Amygdala (tissue), 56 donors: ENCODE measurements at places on chromosomes 13 and 19.

- DNase-seq, result no peak
Measured at GRCh38 chr19:52703917-52704316, 30.9 kb downstream of the ZNF611 start.

GRCh38 chr19:45351401-45351952 is 10.9 kb downstream of the KLC3 start:
- no peak for DNase-seq

GRCh38 chr19:42092350-42092749 is 16.4 kb downstream of the ZNF574 start:
- no peak for DNase-seq

DNA sequence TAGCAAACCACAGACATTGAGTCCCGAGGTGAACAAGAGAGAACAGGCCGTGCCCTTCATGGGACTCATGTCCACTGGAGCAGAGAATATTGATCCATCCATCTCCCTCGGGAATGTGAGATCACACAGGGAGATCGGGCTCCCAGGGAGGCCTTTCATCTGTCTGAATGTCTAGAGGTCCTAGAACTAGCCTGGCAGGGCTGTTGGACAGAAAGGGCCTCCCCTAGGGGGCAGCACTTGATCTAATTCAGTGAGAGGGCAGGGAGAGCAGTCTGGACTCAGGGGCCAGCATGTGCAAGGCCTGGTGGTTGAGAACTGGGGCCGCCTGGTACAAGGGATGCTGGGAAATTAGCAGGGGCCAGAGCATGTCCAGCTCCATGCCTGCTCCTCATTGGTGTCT is 4.3 kb downstream of the RUVBL2 start:
- DNase-seq, result no peak

DNA sequence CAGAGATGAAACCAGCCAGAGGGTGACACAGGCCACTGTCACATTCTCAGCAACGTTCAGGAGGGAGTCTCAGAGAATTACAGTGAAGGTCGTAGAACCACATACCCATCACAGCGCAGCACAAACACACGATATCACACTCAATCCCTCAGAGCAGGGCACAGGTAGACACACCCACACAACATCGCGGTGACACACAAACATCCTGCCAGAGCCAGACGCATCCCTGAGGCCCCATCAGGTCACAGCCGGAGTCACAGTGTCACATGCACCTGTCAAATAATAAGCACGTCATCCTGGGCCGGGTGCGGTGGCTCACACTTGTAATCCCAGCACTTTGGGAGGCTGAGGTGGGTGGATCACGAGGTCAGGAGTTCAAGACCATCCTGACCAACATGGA is 17.5 kb downstream of the ELAVL3 start:
- no peak for DNase-seq

DNA sequence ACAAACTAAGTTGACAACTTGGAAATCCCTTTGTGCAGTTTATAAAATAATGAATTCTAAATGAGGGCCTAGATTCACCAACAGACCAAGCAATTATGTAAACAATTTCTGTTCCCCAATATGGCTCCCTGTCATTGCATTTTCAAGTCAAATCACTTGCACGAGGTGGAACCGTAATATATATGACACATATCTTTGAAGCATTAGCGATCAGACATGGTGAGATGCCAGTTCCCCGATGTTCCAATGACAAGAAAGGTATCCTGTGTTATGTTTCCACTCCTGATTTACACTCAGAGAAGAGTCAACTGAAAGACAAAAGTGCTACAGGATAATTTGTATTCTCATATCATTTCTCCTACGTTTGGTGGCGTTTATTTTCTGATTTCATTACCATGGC is 108.5 kb upstream of the TDRD3 start:
- no peak for DNase-seq

DNA sequence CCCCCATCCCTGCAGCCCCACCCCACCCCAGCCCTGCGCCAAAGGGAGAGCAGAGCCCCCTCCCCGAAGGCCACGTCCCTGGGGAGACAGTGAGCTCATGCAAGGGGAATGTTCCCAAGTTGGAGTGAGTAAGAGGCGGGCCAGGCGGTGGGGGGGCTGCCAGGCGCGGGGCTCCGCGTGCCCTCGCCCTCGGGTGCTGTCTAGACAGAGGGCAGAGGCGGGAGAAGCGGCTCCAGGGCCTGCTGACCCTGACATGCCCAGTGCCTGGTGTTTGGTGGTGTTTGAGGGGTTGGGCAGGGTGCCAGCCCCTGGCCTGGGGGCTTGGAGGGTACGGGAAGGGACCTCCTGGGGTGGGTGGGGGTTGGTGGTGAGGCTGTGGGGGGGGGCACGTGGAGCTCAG is 1.0 kb downstream of the FSTL3 start:
- no peak for DNase-seq

- DNase-seq, result no peak
Measured at GRCh38 chr13:112374271-112374670, 1.9 kb upstream of the SPACA7 start.

- no peak for DNase-seq
Measured at GRCh38 chr13:75271846-75272245, 210.1 kb downstream of the TBC1D4 start.

DNA sequence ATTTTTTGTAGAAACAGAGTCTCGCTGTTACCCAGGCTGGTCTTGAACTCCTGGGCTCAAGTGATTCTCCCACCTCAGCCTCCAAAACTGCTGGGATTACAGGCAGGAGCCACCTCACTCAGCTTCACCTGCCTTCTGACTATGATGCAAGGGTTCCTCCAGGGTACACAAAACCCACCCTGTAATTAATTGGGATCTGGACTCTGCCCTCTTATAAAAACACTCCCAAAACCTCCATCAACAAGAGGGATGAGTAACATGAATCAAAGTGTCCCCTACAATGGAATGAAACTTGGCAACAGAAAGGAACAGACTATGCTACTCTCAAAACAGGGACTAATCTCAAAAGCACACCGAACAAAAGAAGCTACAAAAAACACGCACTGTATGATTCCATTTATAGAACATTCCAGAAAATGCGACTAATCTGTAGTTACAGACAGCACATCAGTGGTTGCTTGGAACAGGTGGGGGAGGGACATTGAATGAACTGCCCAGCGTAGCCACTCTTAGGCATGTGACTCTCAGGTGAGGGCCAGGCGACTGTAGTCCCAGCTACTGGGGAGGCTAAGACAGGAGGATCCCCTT is 3.2 kb upstream of the PRR36 start:
- DNase-seq, result no peak

GRCh38 chr13:71028884-71029283 is 838.1 kb downstream of the DACH1 start:
- DNase-seq, result no peak

GRCh38 chr13:69331245-69331644 is 776.4 kb upstream of the ATXN8OS start:
- DNase-seq, result no peak

- DNase-seq, result no peak
Measured at GRCh38 chr13:30774214-30774730, 38.9 kb downstream of the ALOX5AP start.

DNA sequence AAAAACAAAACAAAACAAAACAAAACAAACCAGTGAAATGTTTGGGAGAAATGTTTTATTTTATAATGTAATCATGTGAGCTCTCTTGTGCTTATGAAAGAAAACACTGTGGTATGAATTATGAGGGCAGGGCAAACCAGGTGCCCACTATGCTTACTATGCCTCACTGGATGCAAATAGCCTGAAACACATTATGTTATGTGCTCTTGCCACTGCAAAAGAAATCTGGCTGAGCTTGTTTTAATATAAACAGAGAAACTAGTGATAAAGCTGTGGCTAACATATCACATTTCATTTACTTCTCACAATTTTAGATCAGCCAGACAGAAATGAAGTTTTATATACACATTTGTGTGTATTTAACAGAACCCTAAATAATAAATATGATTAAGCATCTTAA is 8.7 kb upstream of the NBEA start:
- no peak for DNase-seq

GRCh38 chr19:5369962-5370367 is 29.4 kb upstream of the PTPRS start:
- DNase-seq, result no peak

- no peak for DNase-seq
Measured at GRCh38 chr19:50258918-50259372, 55.5 kb downstream of the MYH14 start.

GRCh38 chr13:33908116-33908515 is 90.2 kb downstream of the RFC3 start:
- no peak for DNase-seq

- DNase-seq, result no peak
Measured at GRCh38 chr19:45471931-45472562, 4.3 kb downstream of the FOSB start.

- no peak for DNase-seq
Measured at GRCh38 chr19:4370418-4371041, 27.2 kb downstream of the MPND start.

- DNase-seq, result no peak
Measured at GRCh38 chr13:100892981-100893380, 218.4 kb upstream of the TMTC4 start.

- no peak for DNase-seq
Measured at GRCh38 chr19:16435999-16436650, 35.6 kb downstream of the EPS15L1 start.

DNA sequence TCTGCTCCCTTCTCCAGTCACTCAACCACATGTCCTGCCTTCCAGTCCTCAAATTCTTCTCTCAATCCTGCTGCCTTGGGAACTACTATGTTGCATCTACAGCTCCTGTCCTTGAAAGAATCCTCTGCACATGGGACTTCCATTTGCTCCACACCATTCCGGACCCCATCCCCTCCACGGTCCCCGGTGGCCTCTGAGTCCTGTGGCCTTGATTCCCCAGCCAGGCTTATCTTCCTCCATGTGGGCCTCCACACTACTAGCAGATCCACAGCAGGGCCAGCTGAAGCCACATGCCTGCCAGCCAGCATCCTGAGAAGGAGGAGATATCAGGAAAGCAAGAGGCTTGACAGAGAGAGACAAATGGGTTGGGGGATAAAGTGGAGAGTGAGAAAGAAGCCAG is 1323.8 kb downstream of the UQCRFS1 start:
- no peak for DNase-seq

DNA sequence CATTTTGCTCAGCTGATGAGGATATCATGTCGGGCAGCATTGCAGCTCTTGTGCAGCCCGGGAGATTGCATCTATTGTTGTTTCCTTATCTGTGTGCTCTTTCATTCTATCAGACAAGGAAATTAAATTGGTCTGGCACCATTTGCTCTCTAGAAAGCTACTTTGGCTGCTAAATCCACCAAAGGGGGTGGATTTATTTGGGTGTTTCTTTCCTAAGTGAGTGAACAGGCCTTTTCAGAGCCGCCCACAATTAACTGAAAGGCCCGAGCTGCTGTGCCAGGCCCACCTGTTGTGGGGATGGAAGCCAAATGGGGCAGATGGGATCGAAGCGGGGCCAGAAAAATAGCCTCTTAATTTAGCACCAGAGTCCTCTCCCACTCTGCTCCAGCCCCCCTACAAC is 99.4 kb downstream of the DNAJC15 start:
- DNase-seq, result no peak

DNA sequence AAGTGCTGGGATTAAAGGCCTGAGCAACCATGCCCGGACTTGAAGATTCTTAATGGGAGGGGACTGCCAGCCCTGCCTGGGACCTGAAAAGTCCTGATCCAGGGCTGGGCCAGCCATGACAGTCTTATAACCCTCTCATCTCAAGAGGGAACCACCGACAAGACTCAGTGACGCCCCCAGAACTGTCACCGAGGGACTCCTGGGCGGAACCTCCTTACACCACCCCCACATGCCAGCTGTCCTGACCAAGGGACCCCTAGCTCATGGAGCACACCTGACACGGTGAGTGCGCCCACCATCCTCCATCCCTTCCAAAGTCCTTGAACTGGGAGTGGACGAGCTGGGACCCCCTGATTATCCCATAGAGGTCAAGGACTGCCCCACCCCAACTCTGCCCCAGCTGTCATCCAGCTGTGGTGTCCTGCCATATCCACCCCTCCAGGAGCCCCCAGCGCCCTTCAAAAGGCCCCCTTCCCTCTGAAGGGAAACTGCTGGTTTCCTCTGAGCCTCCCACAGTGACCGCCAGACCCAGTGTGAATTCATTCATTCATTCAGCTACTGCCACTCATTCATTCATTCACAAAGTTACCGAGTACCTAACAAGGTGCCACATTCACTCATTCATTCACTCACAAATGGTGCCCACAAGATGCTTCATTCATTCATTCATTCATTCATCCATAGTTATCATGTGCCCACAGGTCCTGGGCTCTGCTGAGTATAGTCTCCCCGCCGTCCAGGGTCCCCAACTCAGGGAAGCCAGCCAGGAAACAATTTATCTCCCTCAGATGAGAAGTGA is 3.7 kb downstream of the NDUFA11 start:
- DNase-seq, result no peak

DNA sequence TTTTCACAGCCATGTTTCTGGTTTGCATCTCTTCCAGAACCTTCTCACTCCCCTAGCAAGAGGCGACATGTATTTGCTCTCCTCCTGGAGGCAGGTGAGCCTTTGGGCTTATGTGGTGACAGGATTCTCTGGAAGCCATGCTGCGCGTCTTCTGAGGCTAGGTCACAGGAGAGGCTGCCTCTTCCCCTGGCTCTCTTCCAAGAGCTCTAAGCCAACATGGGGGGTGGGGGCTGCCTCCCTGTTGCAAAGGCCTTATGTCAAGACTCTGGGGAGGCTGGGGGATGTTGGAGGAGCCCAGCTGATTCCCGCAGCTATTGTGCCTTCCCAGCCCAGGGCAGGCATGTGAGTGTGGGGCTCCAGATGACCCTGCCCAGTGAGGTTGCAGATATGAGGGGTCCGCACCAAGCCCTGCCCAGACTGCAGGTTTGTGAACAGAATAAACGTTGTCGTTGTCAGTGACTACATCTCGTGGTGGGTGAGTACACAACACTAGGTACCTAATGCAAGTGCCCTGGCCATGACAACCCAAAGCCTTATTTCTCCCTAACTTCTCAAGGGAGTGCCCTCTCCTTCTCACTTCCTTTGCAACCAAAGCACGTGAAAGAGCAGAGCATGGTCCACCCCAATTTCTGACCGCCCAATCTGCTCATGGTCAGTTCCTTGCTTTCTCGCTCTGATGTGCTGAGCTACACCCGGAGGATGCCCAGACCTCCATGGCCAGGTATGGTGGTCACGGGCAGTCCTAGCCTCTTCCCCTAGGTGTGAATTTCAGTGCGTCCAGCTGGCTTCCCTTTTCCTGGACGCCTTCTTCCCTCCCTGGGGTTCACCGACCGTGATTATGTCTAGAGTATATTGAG is 44.9 kb downstream of the TEX29 start:
- no peak for DNase-seq

- no peak for DNase-seq
Measured at GRCh38 chr13:48600374-48601364, 53.1 kb upstream of the CYSLTR2 start.

- DNase-seq, result no peak
Measured at GRCh38 chr19:51754109-51754508, 2.4 kb upstream of the FPR1 start.

GRCh38 chr19:28468701-28469459 is 744.1 kb downstream of the UQCRFS1 start:
- no peak for DNase-seq

DNA sequence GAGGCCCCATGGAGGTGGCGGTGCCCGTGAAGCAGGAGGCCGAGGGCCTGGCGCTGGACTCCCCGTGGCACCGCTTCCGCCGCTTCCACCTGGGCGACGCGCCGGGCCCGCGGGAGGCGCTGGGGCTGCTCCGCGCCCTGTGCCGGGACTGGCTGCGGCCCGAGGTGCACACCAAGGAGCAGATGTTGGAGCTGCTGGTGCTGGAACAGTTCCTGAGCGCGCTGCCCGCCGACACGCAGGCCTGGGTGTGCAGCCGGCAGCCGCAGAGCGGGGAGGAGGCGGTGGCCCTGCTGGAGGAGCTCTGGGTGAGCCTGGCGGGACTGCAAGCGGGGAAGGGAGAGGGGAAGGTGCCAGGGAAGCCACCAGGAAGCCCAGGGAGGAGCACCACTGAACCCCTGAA is 5.8 kb downstream of the ZNF444 start:
- DNase-seq, result no peak

- DNase-seq, result no peak
Measured at GRCh38 chr19:50059045-50059444, 33.2 kb downstream of the ZNF473 start.
